ENCODE measurements at places on chromosomes 6 and 20.

DNA sequence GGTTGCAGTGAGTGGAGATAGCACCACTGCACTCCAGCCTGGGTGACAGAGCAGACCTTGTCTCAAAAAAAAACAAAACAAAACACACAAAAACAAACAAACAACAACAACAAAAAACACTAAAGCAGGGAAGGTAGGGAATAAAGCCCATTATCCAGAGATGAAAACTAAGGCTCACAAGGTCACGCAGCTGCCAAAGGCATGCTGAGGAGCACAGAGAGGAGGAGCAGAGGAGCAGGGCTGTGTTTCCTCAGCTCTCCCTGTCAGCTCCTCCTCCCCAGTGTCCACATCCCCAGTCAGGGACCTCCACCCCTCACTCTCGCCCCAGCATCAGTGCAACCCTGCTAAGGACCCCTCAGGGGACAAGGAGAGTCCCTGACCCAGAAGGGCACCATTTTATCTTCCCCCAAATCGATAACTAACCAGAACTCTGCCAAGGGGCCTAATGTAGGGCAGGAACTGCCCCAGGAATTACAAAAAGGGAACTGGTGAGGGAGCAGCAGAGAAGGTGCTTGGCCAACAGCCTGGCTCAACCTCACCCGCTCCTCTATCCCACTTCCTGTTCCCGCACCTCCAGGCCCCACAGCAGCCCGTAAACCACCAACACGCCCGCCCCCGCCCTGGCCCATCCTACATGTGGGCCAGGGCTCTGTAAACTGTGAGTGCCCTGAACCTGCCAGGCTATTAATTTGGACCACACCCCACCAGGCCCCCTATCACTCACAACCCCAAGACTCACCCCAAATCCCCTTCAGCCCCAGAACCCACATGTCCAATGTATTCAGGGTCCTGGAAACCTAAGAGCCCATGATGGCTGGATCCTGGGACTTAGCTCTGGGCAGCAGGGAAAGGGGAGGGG, 9.0 kb downstream of the TEAD3 start:
- DNase-seq: no peak

GRCh38 chr6:36754582-36755434, 57.2 kb downstream of the RAB44 start:
- no peak for DNase-seq

GRCh38 chr6:119677384-119677783, 327.8 kb upstream of the MAN1A1 start:
- no peak for DNase-seq

DNA sequence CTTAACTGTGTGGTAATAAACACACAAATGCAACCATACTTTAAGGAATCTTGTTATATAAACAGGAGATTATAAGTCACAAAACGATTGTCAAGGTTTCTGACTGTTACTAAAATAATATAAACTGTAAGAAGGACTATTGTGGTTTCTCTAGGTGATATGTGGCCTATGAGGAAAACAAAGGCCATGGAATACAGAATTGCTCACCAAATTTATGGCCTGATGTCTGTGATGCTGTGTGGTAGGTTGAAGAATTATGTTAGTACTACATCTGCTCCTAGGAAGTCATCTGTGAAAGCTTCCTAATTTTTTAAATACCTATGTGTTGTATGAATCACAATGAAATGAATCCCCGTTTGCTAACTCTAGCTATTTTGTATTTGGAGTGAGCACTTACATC, 875.4 kb upstream of the MAP3K7 start:
- no peak for DNase-seq

- no peak for DNase-seq
Observed at GRCh38 chr20:39631557-39631956, 669.4 kb downstream of the DHX35 start.

- no peak for DNase-seq
Observed at GRCh38 chr6:8014947-8015346, 49.2 kb downstream of the BLOC1S5 start.

- DNase-seq: no peak
Observed at GRCh38 chr6:35086282-35086632, 54.9 kb downstream of the TCP11 start.

DNA sequence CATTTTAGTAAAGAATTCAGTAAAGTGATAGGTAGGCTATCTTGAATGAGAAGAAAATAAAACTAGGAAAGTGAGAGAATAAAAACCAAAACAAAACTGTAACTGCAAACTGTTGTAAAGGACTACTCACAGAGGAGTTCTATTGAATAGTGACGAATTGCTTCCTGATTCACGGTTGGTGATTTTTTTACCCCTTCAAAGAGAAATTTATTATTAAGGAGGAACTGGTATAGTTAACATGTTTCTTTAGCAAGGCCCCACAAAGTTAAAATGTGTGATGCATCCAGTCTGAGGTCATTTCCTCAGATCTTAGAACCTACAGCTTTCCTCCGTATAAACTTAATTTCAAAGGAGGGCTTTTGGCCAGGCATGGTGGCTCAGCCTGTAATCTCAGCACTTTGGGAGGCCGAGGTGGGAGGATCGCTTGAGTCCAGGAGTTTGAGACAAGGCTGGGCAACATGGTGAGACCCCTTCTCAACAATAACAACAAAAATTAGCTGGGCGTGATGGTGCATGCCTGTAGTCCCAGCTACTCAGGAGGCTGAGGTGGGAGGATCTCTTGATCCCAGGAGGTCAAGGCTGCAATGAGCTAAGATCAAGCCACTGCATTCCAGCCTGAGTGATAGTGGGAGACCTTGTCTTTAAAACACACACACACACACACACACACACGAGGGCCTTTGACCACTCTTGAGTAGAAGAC, 8.3 kb downstream of the PRDM1 start:
- no peak for DNase-seq

GRCh38 chr6:9564021-9564420, 850.9 kb downstream of the TFAP2A start:
- peak; percentile 52 for DNase-seq

DNA sequence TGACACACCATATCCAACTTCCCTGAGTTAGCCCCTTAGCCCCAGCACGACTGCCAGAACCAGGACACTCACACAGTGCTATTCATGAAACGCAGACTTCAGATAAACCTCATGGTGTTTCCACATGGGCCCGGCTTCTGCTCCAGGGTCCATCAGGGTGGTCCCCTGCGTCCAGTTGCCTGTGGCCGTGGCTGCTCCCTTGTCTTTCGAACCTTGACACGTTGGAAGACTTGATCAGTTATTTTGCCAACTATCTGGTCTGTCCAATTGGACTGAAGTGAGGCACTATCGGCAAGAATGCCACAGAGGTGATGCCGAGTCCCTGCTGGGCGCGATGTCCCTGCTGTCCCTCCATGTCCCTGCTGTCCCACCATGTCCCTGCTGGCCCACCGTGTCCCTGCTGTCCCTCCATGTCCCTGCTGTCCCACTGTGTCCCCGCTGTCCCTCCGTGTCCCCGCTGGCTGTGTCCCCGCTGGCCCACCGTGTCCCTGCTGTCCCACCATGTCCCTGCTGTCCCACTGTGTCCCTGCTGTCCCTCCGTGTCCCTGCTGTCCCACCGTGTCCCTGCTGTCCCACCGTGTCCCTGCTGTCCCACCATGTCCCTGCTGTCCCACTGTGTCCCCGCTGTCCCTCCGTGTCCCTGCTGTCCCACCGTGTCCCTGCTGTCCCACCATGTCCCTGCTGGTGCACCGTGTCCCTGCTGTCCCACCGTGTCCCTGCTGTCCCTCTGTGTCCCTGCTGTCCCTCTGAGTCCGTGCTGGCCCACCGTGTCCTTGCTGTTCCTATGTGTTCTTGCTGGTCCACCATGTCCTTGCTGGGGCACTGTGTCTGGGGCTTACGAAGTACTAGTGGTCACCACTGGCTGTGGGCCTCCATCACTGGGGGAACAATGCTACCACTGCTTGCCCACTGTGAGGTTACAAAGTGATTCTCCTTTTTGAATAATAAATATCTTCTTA, 251.4 kb downstream of the DLL1 start:
- no peak for DNase-seq

GRCh38 chr20:32064667-32065066, 12.6 kb downstream of the HCK start:
- no peak for DNase-seq

DNA sequence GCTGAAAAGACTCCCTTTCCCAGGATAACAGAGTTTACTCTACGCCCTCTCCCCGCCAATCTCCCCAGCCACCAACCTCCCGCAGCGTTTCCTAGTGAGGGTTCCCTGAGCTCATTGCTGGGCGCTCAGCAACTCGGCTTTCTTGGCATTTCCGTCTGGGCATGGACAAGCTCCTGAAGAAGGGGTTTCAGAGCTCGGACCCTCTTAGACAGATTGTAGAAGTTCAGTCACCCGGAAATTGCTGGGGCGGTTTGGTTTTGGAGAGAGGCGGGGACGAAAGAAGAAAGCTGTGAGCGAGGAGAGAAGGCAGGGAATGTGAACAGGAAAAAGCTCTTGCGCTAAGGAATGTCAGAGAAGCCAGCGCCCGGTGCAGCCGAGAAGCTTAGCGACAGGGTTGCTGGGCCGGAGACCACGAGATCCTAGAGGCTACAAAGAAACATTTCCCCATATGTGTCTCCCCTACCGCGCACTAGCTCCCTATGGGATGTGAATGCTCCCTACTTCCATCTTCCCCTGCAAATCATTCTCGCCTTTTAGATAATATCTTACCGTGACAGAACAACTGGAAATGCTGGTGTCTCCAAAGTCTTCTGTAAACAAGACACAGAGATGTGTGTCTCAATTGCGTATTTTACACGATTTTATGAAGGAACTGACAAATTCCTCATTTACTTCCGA, 15.8 kb downstream of the POM121L2 start:
- DNase-seq: no peak

- no peak for DNase-seq
Observed at GRCh38 chr6:26299286-26300042, 65.5 kb upstream of the BTN3A2 start.

DNA sequence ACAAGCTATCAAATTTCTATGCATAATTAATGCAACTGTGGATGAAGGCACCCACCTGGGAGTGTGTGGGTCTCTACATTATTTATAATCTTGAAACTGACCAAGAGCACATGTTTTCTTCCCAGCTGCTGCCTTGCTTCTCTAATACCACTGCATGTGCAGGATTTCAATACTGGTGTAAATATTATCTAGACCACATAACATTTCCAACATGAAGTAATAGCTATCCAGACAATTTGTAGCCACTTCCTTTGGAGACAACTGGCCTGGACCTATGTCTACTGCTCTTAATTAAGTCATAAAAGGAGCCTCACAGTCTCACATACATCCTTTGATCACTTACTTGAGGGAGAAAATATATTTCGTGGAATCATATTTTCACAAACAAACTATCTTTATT, 180.7 kb downstream of the HIVEP2 start:
- no peak for DNase-seq

- DNase-seq: no peak
Observed at GRCh38 chr6:56930846-56931245, 24.1 kb upstream of the BEND6 start.

GRCh38 chr6:75794351-75794846, 45.4 kb downstream of the MYO6 start:
- DNase-seq: no peak

DNA sequence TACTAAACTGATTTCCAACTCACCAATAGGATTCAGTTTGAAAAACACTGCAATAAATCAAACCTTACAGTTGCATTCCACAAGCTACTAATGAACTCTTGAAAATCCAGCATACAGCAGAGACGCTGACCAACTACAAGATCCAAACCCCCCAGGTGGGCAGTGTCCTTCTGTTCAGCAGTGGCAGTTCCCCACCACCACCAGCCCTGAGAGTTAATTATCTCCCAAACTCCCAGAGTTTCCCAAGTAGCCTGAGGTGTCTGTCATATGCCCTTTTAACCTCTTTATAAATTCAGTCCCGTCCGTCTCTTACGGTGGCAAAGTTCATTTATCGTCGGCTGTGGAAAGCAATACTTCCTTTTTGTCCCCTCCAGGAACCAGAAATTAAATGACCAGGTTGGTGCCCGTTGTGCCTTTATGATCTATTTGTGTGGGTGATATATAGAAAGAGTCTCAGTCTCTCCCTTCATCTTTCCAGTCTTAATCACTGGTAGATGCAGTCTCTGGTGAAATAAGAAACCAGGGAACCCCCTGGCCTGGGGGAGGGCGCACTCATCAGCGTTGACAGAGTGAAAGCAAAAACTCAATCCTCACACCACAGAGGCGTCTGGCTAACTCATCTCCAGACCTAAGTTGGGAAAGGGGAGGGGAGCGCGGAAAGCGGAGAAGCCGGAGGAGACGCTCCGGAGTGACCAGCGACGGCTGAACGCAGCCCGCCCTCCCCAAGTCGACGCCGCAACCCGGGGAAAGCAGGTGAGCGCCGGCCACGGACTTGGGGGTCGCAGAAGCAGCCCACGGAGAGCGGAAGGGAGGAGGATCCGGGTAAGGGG, 717 bp downstream of the MRPL14 start:
- DNase-seq: peak; percentile 15

DNA sequence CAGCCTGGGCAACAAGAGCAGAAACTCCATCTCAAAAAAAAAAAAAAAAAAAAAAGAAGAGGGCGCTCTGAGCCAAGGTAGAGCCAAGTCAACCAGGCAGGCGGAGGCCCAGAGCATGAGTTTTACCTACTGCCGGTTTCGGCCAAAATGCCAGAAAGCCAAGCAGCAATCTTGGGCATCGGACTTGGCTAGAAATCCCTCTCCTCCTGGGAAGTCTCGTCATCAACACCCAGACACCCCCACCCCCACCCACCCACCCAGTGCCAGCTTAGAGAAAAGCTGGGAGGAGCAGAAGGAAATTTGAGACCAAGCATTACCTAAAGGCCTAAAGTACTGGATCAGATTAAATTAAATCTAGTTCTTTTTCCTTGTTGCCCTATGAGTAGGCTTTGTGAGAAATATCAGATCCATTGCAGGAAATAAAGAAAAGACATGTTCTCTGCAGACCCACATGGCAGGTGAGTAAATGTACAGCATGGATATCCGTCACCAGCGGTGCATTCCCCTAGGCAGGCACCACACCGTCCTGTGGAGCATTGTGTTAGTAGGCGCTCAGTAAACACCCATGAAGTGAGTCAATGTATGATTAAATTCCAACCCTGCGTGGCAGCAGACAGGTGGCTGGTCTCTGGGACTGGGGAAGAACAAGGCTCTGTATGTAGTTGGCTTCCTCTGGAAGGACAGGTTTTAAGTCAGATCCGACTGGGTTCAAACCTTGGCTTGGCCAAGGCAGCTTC, 21.0 kb downstream of the RIPOR3 start:
- DNase-seq: no peak

DNA sequence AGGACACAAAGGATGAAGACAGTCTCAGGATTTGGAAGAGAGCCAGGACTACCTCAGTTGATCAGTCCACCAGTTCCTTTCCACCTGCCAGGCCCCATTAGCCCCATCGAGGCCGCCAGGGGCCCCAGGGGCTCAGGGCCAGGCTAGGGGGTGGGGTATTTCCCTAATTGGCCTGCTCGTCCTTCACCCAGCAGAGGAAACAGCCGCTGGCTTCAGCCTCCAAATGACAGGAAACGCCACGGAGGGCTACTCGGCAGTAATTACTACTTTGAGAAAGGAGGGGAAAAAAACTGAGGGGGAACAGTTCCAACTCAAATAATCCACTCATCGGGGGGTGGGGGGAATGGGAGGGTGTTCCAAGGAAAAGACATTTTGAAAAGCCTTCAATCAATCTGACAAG, 42.7 kb downstream of the MAFB start:
- peak; percentile 96 for DNase-seq

GRCh38 chr20:31515775-31516107, 1.5 kb downstream of the HM13 start:
- no peak for DNase-seq

- no peak for DNase-seq
Observed at GRCh38 chr6:34543421-34543820, 12.7 kb downstream of the SPDEF start.

All from NCI-H1105 (cell line).